Astrocyte of the spinal cord (primary cell): ENCODE measurements at places on chromosomes 12 and 14.

- DNase-seq: no peak
These were observed 19.5 kb downstream of the TRAF3 start for GRCh38 chr14:102796661-102797190.

- no peak for DNase-seq
These were observed 52.5 kb downstream of the KIAA0586 start for GRCh38 chr14:58479975-58480374.

DNA sequence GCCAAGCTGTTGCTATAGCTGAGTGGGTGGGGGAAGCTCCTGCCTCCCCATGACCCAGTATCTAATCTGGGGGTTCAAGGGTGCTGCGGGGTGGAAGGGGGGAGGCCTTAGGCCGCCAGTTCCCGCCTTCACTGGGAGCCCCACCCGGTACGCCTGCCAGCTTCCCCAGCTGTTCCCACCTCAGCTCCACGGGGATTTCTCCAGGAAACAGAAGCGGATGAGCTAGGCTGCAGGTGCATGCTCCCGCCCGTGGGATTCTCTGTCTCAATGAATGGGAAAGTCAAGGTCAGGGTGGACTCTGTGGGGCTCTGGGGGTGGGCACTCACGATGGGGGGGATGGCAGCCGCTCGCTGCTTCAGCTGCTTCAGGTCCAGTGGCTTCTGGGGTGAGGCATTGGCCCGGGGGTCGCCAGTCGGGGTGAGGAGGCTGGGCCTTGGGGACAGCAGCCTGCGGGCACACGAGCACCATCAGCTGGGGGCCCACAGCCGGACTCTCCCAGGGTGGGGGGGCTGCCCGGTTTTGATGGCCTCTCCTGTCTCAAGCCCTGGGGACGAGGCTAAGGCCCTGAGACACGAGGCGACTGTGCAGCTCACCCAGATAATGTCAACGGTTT is 68.6 kb downstream of the RFLNA start:
- DNase-seq: no peak

DNA sequence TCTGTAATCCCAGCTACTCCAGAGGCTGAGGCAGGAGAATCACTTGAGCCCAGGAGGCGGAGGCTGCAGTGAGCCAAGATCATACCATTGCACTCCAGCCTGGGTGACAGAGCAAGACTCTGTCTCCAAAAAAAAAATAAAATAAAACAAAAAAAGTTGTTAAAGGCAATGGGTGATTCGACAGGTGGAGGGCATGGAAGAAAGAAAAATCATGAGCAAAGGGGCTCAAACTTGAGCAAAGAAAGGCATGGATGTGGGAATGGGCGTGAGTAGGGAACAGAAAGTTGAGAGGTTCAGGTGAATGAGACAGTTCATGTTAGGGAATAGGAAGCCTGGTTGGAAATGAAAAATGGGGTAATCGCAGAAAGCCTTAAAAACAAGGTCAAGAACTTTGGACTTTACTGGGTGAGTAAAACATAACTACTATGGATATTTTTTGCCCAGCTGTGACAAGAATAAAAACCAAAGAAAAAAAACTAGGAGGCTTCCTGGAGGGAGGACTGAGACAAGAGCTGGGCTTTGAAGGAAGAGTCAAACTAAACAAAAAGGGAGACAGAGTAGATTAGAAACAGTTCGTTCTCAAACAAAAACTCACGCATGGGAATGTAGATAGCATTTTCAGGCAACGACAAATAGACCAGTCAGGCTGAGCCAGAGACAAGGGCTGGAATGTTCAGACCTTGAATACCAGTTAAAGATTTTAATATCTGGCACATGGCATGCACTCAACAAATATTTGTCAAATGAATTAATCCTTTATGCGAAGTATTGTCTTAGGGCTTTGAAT is 18.8 kb downstream of the PYM1 start:
- peak; percentile 25 for DNase-seq

- DNase-seq: no peak
These were observed 84.9 kb upstream of the OTX2 start for GRCh38 chr14:56895154-56895553.

DNA sequence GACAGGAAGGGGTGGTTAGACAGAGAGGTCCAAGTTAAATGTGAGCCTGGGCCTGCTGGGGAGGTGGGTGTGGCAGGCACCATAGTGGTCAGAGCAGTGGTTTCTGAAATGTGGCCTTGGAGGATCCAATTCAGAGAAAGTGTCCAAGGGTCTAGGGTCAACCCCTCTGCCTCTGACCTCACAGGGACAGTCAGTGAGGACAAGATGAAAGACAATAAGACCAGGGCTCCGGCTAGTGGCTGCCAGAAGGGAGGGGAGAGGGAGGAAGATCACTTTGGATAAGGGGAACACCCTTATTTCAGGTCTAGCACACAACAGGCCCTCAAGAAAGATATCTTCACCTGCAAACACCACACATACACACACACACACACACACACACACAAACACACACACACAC is 335.1 kb downstream of the MED13L start:
- no peak for DNase-seq

DNA sequence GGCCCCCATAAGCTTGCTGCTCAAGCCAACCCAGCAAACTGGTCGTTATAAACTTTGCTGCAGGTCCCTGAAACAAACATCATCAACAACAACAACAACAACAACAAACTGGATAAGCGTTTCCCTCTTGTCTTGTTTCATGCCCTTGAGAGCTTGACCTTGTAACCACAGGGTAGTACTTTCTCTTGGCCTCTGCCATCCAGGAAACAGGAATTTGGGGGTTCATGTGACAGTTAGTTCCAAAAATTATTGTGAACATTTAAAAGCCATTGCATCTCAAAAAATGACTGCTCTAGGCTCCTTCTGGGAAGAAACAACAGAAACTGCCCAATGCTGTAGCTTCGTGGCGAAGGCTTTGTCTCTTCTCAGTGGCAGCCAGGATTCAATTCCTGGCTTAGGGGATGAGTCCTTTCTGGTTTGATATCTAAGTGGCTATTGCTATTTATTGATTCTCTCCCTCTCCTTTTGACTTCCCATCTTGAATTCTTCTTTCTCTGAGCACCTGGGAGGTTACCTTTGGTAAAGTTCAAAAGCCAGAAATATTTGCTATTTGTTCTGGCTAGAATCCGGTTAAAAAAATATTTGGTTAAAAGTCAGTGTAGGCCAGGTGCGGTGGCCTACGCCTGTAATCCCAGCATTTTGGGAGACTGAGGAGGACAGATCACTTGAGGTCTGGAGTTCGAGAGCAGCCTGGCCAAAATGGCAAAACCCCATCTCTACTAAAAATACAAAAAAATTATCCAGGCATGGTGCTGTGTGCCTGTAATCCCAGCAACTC is 52.0 kb upstream of the CPM start:
- no peak for DNase-seq

- no peak for DNase-seq
These were observed 87.7 kb downstream of the PELI2 start for GRCh38 chr14:56205881-56206280.

DNA sequence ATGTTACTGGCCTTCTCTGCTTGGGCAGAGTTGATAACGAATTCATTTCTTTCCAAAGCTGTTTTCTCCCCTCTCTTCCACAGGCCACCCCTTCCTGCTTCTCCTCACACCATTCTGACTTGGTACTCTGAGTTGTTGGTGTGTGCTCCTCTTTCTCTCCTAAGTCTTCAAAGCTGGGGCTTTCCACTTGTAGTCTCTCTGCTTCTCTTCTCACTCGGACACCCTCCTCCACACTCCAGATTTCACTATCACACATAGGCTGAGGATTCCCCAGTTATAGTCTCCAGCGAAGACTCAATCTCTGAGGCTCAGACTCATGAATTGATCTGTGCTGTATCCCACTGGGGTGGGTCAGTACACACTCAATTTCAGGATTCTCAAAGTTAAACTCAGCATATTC is 201.0 kb downstream of the SSPN start:
- DNase-seq: no peak

DNA sequence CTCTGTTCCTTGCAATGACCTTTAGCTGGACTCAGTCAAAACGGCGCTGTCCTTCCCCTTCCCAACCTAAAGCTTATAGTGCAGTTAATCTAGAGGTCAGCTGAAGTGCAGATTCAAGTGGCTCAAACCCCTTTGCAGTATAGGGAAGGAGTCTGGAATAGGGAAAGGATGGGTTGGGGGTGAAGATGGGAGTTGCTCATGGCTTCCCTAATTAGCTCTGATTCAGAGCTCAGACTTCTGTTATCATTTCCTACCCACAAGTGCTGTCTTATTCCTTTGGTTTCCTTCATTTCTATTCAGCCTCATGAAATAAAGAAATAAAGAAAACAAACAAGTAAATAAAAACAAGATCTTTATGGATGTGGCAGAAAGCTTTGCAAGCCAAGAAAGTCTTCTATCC is 264.0 kb upstream of the HMGA2 start:
- DNase-seq: no peak

DNA sequence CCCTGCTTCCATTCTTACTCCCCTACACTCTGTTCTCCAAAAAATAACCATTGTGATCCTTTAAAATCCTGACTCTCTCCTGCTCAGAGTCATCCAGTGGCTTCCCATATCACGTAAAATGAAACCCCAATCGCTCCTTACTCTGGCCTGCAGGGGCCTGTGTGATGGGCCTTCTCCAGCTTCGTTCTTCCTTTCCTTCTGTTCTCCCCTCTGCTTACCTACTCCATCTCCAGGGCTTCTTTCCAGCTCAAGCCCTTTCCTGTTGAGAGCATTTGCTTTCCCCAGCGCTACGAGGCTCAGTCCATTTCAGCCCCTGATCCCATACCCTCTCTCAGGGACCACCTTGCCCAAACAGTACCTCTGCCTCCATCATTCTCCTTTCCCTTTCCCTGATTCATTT is 144.4 kb upstream of the ARHGAP5 start:
- DNase-seq: no peak
